Amygdala (tissue), 56 donors: ENCODE measurements at places on chromosomes 13 and 19.

GRCh38 chr19:47296036-47296435 is 13.6 kb upstream of the C5AR1 start:
- DNase-seq, result no peak

GRCh38 chr19:3094601-3095440 is 659 bp downstream of the GNA11 start:
- DNase-seq, result no peak

- DNase-seq, result no peak
These were observed 894.3 kb downstream of the EFNB2 start for GRCh38 chr13:105641121-105641520.

GRCh38 chr13:22647156-22647850 is 533.5 kb upstream of the SGCG start:
- DNase-seq, result no peak

DNA sequence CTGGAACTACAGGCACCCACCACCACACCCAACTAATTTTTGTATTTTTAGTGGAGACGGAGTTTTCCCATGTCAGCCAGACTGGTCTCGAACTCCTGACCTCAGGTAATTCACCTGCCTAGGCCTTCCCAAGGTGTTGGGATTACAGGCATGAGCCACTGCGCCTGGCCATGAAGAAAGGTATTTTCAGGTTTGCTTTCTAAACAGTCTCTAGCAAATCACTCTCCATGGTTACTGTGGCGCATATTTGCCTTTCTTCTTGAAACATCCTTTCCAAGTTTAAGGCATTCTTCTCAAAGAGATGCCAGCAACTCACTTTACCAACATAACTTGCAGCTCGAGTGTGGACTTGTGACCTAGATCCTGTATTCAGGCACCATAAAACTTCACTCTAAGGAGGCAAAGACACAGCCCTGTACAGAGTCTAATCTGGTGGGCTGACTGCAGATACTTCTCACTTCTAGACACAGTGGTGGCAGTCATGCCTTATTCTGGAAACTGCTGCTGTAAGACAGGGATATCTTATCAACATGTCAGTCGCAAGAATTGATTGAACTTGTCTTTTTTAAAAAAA is 461.4 kb upstream of the TSHZ3 start:
- no peak for DNase-seq

DNA sequence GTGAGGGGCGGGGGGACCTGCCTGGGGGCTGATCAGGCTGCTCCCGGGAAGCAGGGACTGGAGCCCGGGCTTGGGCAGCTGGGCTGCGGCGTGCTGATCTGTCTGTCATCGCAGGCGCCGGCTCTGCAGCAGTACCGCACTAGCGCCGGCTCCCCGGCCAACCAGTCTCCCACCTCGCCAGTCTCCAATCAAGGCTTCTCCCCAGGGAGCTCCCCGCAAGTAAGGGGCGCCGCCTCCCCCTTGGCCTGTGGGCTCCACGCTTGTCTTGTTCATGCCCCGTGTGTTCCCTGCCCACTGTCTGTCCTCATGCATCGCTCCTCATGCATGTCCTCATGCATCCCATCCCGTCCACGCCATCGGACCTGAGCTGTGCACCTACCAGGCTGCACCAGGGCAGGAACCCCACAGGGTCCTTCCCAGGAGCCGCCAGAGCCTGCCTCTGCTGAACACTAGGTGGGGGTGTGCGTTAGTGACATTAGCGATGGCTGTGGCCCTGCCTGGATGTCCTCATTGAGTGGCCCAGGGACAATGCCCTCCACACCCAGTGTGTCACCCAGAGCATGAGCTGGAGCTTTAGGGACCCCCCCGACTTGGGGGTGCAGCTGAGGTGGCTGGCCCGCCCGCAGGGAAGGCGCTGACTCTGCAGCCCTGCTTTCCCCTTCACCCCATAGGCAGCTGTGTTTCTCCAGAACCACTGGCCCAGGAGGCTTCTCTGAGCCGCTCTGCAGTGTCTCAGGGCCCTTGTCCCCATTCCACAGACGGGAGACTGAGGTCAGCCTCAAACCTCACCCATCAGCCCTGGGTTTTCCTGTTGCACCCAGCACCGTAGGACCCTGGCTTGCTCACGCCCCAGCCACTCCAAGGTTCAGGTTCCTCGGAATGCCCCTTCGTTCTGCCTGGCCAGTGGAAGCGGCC is 19.5 kb downstream of the COMP start:
- no peak for DNase-seq

- no peak for DNase-seq
These were observed 13.4 kb downstream of the TM6SF2 start for GRCh38 chr19:19259741-19260140.

GRCh38 chr13:33277037-33277740 is 8.4 kb downstream of the STARD13 start:
- no peak for DNase-seq

DNA sequence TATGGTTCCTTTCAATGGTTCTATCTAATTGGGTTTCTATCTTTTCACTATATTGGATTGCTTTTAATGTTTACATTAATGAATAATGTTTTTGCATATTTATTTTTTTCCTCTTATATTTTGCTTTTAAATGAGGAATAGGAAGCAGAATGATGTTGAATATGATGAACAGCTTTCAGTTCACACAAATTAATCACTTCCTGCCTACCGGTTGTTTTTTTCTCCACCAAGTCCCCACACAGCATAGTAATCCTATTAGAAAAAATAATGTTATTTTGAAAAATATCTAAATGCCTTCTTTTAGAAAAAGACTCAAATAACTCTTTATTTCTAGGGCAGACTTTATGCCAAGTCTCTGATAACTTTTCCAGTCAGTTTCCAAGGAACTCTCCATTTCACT is 184.9 kb upstream of the MIR17HG start:
- DNase-seq, result no peak

GRCh38 chr19:14361824-14362223 is 19.4 kb upstream of the ADGRE5 start:
- DNase-seq, result no peak

DNA sequence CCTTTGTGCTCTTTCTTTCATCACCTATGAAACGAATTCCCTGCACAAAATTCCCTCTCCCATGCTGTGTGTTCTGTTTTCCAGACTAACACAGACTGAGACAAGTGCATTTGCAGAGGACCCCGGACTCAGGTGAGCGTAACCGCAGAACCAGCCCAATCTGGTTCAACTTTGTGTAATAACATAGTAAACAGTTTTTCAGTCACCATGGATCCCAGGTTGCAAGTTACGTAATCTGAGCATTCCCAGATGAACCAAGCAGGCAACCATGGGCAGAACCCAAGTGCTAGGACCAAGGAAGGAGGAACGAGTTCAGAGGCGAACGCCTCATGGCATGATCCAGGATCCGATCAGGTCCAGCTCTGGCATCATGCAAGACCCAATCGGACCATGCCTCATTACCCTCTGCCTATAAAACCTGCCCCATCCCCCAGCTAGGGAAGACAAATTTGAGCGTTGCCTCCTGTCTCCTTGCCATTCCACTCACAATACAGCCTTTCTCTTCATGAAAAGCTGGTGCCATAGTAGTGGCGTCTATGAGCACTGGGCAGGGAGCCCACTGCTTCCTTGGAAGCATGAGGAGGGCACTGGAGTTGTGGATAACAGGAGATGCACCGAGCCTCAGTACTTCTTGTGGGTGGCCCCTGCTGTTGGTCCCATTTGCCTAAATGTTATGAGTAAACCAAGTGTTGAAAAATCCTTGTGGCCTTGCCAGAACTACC is 107.6 kb downstream of the ABCC4 start:
- DNase-seq, result no peak

GRCh38 chr13:49060678-49061387 is 85.1 kb downstream of the FNDC3A start:
- no peak for DNase-seq

DNA sequence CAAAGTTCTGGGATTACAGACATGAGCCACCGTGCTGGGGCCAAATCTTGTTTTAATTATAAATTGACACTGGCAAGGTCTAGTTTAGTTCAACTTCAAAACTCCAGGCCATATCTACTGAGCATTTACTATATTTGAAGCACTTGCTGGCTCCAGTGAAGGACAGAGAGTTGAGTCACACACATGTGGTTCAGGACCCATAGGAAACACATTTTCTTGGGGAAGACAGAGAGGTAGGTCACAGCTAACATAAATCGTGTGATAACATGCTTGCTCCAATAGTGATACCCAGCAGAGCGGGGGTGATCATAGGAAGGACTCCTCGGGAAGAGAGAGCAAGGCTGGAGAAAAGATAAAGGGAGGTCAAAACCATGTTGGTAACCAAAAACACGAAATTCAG is 170.6 kb upstream of the TSC22D1 start:
- DNase-seq, result no peak

GRCh38 chr13:63942372-63942771 is 2526.7 kb upstream of the PCDH20 start:
- DNase-seq, result no peak

- DNase-seq, result no peak
These were observed 1333.1 kb downstream of the EFNB2 start for GRCh38 chr13:105202354-105202753.

DNA sequence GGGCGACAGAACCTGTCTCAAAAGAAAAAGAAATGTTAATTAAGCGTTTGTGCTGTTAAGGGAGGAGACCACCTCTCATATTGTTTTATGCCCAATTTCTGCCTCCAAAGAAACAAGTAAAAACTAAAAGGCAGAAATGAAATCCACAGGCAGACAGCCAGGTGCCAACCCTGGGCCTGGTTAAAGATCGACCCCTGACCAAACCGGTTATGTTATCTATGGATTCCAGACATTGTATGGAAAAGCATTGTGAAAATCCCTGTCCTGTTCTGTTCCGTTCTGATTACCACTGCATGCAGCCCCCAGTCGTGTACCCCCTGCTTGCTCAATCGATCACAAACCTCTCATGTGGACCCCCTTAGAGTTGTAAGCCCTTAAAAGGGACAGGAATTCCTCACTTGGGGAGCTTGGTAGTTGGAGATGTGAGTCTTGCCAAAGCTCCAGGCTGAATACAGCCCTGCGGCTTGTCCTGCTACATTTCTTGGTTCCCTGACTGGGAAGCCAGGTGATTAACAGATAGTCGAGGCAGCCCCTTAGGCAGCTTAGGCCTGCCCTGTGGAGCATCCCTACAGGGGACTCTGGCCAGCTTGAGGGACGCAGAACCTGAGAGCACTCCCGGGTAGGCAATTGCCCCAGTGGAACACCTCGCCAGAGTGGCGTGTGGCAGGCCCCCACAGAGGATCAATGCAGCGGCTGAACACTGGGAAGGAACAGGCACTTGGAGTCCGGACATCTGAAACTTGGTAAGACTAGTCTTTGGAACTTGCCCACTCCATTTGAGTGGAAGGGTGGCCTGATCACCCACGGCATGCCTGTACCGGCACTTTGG is 748 bp upstream of the ZNF552 start:
- DNase-seq, result no peak

DNA sequence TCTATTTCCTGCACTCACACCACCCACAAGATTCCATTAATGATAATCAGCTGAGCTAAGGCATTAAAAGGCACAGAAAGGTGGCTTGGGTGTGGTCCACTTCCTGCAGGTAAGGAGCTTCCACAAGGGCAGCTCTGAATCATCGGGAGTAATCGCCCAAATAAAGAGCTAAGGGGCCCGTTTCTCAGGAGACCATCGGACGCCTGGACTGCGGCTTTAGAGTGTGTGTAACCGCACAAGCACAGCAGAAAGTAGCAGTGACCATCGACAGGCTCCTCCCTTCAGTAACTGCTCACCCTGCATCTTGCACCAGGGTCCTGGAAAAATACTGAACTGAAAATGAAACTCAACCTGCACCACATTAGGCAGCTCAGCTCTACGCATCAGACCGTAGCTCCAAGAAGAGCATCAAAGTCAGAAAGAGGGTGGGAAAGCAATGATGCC is 6.0 kb downstream of the STK24 start:
- no peak for DNase-seq
